Activated T-cell treated with anti-CD3 and anti-CD28 coated beads, Interleukin-2, amount 50 U/mL, for 1 hour (primary cell): ENCODE measurements at places on chromosomes 16 and 17.
A peak's percentile ranks its signal among the peaks of the same experiment; 100 is the strongest.

- no peak for DNase-seq
Observed at GRCh38 chr16:24852281-24852721, 6.5 kb downstream of the SLC5A11 start.

GRCh38 chr17:1789936-1790335 lies 28.1 kb downstream of the SERPINF1 start:
- no peak for DNase-seq

DNA sequence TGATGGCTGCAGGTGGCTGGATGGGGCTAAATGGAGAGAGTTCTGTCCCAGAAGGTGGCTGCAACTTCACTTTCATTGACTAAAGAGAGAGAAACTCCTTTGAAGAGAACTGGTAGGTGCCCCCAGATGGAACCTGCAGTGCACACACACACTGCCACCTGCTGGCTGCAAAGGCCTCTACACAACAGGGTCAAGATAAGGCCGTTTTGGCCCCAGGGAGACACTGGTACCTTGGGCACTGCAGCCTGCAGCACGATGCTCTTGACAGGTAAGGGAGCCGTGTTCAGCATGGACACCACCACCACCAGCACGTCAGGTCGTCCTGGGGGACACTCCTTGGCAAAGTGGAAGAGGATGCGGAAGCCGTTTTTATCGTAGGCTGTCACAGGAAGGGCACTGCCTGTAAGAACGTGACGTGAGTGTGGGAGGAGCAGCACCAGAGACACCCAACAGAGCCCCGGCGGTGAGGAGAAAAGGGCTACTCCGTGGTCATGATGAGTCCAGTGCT lies 22.7 kb downstream of the GGA3 start:
- peak; percentile 67 for DNase-seq

DNA sequence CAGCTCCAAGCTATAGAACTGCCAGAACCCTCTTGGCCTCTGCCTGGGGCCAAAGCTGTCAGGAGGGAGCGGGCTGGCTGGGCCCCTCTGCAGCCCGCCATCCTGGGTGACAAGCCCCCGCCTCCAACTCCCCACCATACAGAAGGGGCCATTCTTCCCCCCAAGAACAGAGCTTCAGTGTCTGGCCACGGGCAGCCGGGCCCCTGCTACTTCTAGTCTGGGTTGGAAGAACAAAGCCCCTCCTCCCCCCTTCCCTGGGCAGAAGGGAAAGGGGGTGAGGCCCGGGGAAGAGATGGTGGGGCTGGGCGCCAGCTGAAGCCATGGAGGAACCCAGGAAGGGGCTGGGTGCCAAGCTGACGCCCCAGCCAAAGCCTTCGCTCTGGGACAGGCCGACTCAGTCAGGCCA lies 9.0 kb downstream of the NAT9 start:
- DNase-seq = no peak

GRCh38 chr17:7136266-7136877 lies 21.8 kb upstream of the ASGR2 start:
- peak; percentile 80 for DNase-seq
